ENCODE measurements at places on chromosomes 2 and 18.

DNA sequence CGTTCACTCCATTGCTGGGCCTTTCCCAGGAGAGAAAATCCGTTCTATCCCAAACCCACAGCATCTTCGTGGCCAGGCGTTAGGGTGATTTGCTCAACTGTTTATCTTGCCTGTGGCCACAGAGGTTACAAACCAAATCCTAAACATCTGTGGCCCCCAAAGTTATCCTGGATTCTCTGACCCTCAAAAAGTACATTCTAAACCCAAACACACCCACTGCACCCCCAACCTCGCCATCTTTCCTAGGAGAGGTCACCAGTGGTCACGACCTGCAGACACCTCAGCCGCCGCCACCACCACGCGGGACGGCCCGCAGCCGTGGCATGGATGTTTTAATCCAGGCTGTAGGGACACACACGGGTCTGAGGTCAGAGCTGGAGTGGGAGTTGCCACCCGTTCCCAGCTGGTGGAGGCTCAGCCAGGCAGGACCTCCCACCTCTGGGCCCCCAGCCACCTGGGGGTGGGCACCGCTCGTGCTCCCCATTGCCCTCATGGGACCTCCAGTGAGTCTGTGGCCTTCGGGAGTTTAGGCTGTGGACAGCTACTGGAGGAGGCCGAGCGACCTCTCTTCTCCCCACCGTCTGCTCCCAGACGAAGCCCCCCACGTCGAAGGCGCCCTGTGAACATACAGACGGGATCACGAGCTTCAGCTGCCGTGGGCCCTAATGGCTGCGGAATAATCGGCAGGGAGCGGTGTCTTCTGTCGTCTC, 72.0 kb downstream of the KCNG2 start:
- DNase-seq, result no peak

DNA sequence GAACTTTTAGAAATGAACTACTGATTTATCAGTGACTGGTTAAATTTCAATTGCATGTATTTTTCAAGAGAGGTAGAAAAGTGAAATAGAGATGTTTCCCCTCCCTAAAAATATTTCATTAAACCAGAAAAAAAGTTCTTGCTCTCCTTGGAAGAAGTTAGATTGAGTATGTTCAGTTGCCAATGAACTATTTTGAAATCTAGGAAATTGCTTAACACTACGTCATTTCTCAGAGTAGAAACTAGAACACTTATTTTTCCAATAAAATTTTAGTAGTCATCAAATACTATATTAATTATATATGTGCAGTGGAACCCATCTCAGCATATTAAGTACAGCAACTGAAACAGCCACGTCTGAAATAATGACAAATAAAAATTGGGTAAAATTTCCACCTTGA, 51.8 kb upstream of the STAT1 start:
- DNase-seq, result no peak

DNA sequence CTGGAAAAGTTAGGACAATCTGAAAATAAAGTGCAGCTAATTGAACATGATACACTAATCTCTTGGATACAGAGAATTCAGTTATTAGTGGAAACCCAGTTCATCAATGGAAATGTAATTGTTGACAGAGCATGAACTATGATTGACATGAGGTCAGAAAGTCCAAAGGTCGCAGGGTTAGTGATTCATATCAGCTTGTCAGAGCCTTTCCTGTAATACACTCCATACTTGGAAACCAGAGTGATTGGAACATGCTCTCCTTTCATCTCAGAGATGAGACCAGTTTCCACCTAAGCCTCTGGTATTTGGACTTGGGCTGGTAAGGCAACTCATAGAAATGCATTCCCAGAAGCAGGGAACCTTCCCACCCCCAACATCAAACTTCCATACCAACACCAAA, 8.5 kb upstream of the NCKAP5 start:
- DNase-seq, result no peak

GRCh38 chr2:7119132-7119835, 202.1 kb downstream of the RNF144A start:
- DNase-seq, result no peak

DNA sequence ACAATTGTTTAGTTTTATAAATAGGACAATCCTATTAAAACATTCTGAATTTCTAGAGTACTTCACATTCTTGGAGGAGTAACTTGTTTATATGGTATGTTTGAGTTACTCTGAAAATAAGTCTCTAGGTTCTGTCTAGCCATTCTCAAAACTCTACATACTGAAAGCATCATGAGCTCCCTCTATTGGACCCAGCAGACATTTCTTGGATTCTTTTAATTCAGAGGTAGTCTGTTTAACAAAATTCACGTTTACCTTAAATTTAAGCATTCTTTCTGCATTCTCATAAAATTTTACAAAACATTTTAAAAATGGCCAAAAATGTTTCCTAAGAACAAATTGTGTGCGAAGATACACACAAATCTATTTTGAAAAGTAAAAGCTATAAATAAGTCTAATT, 15.3 kb downstream of the SP9 start:
- no peak for DNase-seq

- DNase-seq, result no peak
Observed at GRCh38 chr2:149828520-149829210, 241.1 kb upstream of the MMADHC start.

DNA sequence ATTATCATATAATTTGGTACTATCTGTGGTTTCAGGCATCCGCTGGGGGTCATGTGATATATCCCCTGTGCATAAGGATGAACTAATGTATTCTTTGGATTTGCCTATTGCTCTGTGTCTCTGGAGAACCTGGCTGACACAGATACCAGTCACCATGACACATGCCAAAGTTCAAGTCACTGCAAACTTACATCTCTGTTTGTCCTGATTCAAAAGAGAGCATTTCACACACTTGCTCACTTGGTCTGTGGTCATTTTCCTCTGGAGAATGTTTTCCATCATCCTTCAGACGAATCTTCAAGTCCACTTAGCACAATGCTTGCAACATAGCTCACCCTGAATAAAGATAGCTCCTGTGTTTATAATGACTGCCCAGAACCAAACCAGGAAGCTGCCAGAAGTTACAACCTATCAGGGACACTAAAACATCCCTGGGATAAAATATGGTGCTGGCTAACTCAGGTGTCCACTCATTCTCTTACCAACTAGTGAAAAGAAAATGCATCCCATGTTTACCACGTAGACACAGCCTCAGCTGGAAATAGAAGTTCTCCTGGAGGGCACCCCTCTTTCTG, 18.1 kb downstream of the SULT1C3 start:
- DNase-seq, result no peak

DNA sequence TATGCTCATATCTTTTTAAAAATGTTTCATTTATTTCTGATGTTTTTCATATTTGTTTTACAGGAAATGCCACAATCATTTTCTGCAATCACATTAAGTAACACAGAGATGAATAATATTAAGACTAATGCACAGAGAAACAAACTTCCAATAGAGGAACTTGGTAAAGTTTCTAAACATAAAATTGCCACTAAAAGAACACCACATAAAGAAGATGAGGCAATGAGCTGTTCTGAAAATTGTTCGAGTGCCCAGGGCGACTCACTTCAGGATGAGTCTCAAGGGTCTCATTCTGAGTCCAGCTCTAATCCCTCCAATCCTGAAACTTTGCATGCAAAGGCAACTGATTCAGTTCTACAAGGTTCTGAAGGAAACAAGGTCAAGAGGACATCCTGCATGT, 70.4 kb downstream of the APLF start:
- DNase-seq, result no peak

GRCh38 chr2:127504552-127505430, 21.5 kb downstream of the IWS1 start:
- no peak for DNase-seq

DNA sequence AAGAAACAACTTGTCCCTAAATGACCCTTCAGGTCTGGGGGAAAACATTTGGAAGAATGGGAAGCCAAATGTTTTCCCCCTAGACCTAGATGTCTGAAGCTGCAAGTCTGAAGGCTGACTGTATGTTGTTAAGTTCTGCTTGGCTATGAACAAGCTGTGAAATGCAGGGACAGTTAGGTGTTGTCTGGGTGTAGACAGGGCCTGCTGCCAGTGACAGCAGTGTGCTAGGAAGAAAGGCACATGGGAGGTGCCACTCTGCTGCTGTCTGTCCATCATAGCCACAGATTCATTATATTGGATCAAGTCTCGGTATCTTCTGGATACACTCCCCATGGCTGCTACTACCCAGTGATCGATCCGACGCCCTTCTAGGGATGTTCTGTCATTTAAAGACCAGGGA, 265.9 kb upstream of the PXDN start:
- no peak for DNase-seq

GRCh38 chr2:218066926-218067515, 2.0 kb upstream of the RUFY4 start:
- DNase-seq, result no peak

DNA sequence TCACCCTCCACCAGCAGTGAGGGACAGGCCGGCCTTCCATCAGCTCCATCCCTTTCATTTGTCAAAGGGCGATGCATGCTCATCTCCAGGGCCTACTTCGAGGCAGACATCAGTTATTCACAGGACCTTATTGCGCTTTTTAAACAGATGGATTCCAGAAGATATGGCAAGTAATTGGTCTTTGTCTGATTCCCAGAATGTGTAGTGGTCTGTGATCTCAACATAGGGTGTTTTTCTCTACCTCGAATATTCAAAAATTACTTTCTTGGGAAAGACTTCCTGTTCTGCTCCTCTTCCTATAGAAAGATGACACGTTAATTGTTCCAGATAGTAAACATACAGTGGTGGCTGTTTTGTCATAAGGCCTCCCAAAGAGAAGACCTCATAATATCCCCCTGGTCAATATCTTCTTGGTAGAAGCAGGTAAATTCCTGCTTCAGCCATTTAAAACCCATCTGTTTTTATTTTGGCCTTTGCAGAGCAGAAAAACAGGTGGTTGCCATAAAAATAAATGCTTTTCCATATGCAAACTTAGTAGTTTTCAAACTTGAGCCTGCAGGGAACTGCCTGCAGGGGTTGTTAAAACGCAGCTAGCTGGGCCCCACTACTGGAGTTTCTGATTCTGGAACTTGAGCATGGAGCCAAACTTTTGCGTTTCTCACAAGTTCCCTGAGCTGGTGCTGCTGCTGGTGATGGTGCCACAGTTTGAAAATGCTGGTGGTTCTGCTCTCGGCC, 8.2 kb downstream of the SMARCAL1 start:
- DNase-seq, result no peak

DNA sequence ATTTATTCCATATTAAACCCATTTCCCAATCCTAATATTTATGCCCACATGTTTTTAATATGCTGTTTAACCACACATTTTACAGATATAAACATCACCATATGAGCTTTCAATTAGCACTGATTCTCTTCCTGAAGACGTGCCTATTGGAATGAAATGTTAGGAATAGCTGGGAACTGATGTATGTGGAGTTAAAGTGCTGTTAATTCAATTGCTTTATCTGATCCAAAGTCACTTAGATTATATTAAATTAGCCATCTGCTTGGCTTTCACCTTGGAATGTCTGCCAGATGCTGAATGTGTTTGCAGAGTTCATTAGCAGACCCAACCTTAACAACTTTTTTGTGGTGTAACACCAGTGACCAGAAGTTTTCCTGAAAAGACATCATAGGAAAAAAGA, 942.9 kb upstream of the KLHL29 start:
- DNase-seq, result no peak

GRCh38 chr18:9726936-9727335, 18.8 kb downstream of the RAB31 start:
- DNase-seq, result no peak

- DNase-seq, result no peak
Observed at GRCh38 chr2:129656081-129656598, 323.3 kb upstream of the RAB6C start.

GRCh38 chr2:234535464-234535863, 38.6 kb upstream of the ARL4C start:
- DNase-seq, result no peak

- DNase-seq, result no peak
Observed at GRCh38 chr2:158817588-158817987, 22.5 kb downstream of the DAPL1 start.

GRCh38 chr18:484749-485464, 15.6 kb downstream of the COLEC12 start:
- no peak for DNase-seq

GRCh38 chr2:129801575-129801974, 177.9 kb upstream of the RAB6C start:
- DNase-seq, result no peak

DNA sequence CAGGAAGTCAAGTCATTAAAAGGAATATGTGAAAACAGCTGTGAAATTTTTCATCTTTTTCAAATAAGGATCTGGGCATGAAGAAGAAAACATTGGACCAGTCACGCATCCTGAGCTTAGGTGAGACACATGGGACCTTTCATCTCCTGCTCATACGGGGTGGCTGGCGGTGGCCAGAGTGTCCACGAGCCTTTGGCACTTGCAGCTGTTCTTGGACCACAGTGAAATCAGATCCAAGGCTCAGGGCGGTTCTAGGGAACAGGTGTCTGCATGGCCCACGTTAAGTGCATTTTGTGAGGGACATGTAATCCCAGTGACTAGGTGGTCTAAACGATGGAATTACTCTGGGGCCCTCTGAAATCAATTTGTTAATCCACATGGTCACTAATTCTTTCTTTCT, 212.7 kb upstream of the COPS8 start:
- no peak for DNase-seq

GRCh38 chr2:10774394-10774793, 38.2 kb downstream of the PDIA6 start:
- no peak for DNase-seq

GRCh38 chr18:63421514-63421913, 762 bp downstream of the VPS4B start:
- no peak for DNase-seq

DNA sequence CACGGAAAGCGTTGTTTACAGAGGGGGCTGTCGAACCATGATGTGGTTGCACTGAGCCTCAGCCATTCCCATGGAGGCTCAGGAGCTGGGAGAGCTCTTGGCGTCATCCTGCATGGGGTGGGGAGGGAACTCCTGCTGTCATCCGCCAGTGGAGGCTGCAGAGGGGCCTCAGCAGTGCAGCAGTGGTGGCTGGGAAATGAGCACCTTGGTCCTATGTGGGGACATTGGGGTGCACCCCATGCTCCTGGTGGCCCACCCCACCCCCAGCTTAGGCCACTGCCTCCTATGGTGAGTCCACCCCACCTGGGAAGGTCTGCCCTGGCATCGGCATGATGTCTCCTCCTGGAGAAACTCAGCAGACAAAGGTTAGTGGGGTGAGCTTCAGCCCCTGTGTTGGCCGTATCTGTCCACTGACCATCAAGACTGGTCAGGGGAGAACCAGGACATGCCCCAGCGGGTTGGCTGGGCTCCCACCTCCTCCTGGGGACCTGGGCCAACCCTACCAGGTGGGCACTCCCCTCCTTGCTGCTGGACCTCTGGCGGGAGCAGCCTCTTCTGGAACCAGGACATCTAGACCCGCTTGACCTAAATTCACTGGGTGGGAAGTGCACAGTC, 67.8 kb upstream of the HDAC4 start:
- no peak for DNase-seq

DNA sequence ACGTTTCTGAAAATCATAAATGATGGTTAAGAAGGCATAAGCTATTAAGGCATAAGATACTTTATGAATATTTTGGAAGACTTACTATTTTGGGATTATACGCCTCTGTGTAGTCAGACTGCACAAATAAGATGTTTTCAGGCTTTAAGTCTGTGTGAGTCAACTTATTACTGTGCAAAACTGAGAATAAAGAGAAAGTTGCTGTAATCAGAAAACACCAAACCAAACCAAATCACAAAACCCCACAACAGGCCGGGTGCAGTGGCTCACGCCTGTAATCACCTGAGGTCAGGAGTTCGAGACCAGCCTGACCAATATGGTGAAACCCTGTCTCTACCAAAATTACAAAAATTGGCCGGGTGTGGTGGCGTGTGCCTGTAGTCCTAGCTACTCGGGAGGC, 7.7 kb downstream of the CLK1 start:
- no peak for DNase-seq

- no peak for DNase-seq
Observed at GRCh38 chr18:48811401-48811800, 139.4 kb downstream of the SMAD7 start.

Measured in effector CD4-positive, alpha-beta T cell (primary cell).